HS-5 (cell line): ENCODE measurements at places on chromosomes 16 and 17.

DNA sequence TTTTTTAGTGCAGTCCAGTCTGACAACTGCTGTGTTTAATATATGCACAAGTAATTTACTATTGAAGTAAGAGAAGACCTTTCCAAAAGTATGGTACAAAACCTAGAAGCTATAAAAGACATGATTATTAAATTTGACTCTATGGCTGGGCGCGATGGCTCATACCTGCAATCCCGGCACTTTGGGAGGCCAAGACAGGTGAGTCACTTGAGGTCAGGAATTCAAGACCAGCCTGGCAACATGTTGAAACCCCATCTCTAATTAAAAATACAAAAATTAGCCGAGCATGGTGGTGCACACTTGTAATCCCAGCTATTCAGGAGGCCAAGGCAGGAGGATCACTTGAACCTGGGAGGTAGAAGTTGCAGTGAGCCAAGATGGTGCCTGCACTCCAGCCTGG, 41.4 kb upstream of the VWA3A start:
- no peak for DNase-seq

GRCh38 chr16:89601906-89602272, 11.6 kb upstream of the DPEP1 start:
- no peak for DNase-seq

DNA sequence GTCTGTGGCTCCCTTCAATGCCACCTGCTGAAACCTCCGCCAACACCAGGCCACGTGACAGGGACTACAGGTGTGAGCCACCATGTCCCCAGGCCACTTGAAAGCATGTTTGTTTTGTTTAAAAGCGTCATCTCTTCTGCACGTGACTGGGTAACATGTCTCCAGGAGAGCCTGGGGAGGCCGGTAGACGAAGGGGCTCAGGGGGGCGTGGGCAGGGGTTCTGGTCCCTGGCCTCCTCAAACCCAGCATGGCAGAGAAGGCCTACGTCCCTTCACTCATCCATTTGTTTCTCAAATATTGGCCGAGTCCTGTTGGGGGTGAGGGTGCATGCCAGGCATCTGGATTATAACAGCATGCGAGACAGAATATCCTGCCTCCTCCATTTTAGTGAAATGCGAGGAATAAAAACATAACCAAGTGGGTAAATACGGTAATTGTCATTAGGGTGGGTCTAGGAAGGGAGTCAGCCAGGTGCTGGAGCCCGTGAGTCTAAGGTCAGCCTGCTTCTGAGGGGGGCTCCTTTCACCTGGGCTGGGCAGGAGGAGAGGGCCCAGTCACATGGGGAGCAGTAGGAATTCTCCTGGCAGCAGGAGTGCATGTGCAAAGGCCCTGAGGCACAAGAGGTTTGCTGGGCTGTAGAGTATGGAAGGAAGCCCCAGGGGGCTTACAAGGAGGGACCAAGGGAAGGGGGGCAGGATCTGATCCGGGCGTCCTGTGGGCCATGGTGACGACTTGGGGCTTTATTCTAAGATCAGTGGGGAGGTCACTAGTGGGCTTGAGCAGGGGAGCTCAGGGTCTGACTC, 26.8 kb upstream of the CIBAR2 start:
- DNase-seq: no peak

DNA sequence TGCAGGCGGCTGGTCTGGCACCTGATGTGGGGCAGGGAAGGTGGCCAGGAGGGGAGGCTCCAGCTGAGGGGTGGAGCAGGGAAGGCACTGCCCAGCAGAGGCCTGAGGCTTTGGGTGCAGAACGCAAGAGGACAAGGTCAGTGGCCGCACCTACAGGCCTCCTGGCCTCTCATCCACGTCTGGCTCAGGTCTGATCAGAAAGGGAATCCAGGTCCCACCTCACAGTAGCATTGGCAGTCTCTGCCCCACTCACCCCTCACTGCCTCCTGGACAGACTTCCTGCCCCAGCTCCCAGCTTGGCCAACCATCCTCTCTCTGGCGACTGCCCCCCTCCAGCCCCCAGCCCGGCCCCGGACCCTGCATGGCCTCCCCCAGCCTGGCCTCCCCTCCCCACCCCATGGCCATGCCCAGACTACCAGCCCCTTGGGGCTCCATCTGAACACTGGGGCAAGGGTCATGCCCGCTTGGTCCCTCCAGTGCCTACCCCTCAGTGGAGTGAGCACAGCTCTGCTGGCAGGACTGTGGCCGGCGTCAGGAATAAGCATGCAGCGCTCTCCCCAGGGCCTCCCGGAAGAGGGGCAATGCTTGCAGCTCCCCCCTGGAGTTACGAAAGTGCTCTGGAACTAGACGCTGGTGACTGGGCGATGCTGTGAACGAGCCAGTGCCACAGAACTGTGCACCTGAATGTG, 4.6 kb downstream of the UTS2R start:
- DNase-seq: no peak

- DNase-seq: no peak
Measured at GRCh38 chr17:66655461-66655860, 179.5 kb upstream of the CACNG5 start.

DNA sequence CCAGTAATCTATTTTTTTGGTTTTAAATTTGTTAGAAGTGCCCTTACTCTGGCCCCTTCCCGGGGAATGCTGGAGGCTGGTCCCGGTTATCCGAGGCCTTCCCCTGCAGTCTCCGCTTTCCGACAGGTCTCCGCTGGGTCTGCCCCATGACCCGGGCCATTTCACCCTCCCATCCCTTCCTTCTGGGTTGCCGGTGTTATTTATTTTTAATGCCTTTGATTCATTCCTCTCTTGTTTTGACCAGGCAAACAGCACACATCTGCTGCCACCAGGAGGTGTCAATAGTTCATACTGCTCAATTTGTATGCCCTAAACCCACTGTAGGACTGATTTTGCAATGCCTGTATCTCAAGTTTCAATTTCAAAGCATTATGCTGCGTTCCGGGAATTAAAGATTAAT, 113.2 kb upstream of the IRX5 start:
- DNase-seq: peak; percentile 6

GRCh38 chr16:88854306-88855111, 2.2 kb downstream of the GALNS start:
- no peak for DNase-seq

GRCh38 chr16:29821643-29822115, 1.4 kb downstream of the MVP start:
- DNase-seq: no peak

GRCh38 chr17:17119533-17119932, 77.3 kb downstream of the MPRIP start:
- no peak for DNase-seq

DNA sequence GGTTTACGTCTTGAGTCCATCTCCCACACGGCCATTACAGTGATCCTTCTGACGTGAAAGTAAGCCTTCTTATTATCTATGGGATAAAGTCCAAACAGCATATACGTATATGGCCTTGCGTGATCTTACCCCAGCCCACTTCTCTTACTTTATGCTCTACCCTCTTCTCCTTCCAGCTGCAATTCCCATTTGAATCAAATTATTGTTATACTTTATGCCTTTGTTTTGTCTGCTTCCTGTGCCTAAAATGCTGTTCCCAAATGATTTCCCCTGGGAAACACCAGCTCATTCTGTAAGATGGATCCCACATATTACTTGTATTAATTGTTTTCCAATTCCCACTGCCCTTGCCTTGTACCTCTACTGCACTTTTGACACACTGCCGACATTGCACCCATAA, 11.2 kb downstream of the UQCRC2 start:
- DNase-seq: no peak

- DNase-seq: no peak
Measured at GRCh38 chr17:77147357-77147801, 6.6 kb downstream of the SEC14L1 start.

DNA sequence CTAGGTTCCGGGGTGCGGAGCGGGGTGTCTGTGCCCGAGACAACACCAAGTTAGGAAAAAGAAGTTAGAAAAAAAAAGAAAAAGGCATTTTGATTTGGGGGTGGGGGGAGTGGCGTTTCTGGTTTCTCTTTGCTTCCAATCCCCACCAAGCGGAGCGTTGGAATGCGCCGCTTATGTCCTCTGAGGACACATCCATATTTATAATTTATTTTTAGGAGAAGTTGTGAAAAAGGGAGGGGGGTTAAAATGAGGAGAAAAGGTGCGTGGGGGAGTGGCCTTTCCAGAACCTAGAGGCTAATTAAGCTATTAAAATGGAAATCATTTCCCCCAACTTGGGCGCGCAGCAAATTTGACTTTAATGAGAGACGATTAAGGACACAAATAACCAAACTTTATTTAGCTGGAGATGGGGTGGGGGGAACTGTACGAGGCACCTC, 232.1 kb downstream of the MRTFB start:
- no peak for DNase-seq

DNA sequence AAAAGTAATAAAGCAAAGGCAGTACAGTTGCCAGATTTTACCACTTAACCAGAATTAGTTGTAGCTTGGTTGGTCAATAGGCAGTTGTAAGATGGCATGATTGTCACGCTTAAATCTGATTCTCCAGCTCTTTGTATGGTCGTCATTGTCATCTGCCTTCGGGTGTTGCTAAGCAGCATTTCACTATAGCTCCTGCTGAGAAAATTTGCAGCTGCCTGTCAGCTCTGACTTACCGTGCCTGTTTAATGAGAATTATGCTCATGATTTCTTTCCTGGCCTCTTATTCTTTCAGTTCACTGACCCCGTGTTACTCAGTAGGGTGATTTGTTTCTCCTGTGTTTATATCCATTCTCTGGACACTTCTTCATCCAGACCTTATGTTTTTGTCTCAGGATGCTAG, 66.7 kb downstream of the TANGO6 start:
- DNase-seq: no peak
